ENCODE measurements at places on chromosomes 2 and 18.
A peak's percentile ranks its signal among the peaks of the same experiment; 100 is the strongest.

DNA sequence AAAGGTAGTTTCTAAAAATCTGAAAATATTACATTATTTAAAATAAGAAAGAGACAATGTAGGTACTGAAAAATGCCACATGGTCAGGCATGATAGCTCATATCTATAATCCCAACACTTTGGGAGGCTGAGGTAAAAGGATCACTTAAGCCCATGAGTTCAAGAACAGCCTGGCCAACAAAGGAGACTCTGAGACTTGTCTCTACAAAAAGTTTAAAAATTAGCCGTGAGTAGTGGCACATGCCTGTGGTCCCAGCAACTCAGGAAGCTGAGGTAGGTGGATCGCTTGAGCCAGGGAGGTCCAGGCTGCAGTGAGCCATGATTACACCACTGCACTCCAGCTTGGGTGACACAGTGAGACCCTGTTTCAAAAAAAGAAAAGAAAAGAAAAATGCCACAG, 21.8 kb downstream of the ATAD2B start:
- DNase-seq = no peak

GRCh38 chr2:109428281-109428680, 185.5 kb downstream of the SEPTIN10 start:
- no peak for DNase-seq

- no peak for DNase-seq
Observed at GRCh38 chr2:100556746-100557145, 6.0 kb upstream of the PDCL3 start.

DNA sequence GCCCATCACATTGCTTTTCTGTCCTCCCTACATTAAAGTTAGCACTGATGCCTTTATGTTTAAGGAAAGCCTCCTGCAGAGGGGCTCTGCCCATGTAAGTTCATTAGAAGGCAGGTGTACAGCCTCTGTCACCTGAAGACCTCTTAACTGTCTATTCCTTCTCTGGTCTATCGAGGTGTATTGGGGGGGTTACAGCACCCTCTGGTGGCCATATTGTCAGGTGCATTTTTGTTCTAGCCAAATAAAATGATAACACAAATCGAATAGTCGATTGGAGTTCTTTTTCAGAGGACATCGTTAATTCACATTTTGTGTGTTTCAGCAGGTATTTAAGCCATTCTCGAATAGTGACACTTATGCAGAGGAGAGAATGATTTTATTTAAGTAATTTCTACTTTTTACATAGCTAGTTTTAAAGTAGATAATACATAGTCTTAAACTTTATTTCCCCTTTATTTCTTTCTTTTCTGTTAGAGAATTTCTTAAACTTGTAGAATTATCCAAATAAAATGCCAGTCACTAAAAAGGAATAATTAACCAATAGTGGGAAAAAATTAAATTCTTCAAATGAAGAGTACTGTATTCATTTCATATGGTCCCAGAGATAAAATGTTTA, 136.8 kb downstream of the NEDD4L start:
- peak; percentile 34 for DNase-seq

DNA sequence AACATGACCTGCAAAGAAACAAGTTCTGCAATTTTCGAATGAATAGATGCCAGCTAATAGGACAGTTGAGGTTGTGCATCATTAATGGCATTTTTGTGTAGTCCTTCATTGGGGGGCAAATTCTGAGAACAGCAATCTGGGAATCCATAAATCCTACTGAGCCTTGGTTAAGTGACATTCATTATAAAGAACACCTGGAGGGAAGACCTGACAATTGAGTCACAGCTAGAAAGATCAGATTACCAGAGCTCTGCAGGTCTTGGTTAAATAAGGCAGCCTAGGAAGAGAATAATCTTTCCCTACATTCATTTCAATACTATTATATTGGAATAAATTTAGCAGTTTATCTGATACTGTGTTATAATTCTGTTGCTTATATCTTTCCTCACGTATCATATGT, 14.3 kb downstream of the KCNH7 start:
- DNase-seq = peak; percentile 70

GRCh38 chr18:46372670-46373069, 268.5 kb downstream of the HAUS1 start:
- no peak for DNase-seq

- DNase-seq = no peak
Observed at GRCh38 chr18:14921547-14921946, 173.6 kb downstream of the ANKRD30B start.

GRCh38 chr2:48938231-48938630, 182.7 kb upstream of the LHCGR start:
- DNase-seq = no peak

GRCh38 chr18:75754433-75754832, 326.9 kb upstream of the SMIM21 start:
- DNase-seq = no peak

- DNase-seq = no peak
Observed at GRCh38 chr2:119680457-119681202, 1.6 kb downstream of the TMEM177 start.

DNA sequence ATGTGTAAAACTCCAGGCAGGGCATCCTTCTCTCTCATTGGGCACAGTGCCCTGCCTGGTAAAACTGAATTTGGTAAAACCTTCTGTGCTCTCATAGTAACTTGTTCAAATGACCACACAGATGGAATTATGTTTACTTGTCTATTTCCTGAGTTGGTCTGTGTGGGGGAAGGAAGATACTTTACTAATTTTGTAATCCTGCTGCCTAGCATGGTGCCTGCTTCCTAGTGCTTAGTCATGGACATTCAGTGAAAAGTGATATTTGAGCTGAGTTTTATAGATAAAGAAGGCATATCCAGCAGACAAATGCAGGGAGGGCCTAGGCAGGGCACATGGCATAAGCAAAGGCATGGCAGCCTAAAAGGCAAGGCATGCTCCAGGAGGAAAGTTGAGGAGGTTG, 199.4 kb downstream of the FSHR start:
- no peak for DNase-seq

GRCh38 chr2:157777427-157777826, 98.7 kb downstream of the ACVR1 start:
- peak; percentile 32 for DNase-seq

- peak; percentile 87 for DNase-seq
Observed at GRCh38 chr2:152718076-152718908, at the start of gene ARL6IP6. TSS of gene ARL6IP6 (plus strand) at chr2:152718620. CDS start at chr2:152718625, 5 bp downstream.

DNA sequence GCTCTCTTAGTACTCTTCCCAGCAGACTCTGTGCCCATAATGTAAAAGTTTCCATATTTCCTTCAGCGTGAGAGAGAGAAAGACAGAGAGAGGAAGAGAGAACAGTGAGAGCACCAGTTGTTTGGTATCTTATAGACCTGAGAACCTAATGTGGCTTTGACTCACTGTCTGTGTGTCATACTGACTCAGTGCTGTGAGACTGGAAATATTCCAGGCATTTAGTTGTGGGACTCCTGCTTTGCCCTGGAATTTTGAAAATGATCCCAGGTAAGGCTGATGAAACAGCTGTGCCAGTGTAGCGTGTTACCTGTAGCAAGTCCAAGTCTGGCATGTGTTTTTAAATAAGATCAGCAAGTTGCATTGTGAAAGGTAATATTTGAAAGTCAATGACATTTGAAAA, 87.9 kb upstream of the KCNH7 start:
- DNase-seq = no peak

DNA sequence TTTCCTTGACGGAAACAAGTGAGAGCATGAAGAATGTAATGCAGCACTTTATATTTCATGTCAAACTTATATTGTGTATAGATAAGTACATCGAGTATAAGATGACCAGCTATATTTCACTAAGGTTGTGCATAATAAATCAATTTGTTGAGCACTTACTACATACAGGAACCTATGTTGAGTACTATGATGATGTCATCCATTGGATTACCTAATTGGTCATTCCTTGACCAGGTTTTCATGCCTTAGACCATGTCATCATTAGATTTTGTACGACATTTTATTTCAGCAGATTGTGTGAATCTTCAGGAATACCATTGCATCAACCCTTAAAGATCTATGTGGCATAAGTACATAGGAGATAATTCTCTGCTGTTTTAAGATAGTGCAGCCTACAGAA, 119.7 kb downstream of the CPS1 start:
- no peak for DNase-seq

DNA sequence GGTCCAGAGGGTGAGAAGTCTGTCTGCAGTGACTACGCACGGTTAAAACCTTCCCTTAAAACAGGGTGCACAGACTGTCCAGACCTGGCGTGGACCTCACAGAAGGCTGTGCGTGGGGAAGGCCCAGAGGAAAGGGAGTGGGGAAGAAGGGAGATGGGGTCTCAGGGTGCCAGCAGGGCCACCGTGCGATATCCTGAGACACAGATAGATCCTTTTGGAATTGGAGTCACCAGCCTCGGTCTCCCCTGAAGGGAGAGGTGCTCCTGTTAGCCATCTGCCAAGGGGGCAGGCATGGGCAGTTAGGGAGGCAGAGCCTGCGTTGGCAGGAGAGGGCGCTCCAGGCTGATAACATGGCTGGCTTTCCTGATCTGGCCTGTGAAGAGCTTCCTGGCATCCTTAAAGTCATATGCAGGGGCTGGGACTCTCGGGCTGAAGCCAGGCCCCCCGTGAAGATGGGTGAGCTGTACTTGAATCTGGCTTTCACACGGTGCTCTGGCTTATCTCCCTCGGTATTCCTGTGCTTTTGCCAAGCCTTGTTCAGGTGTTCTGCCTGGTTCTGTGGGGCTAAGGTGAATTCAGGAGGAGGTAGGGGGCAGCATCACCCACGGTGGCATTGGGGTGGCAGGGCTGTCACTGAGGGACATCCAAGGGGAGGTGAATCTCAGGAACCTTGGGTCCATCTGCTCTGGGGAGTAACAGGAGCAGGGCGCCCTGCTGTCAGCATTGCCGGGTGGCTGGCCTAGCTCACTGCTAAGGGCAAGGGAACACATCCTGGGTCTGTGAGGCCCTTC, 107.2 kb upstream of the SMAD2 start:
- peak; percentile 11 for DNase-seq

GRCh38 chr2:73822276-73822675, 6.5 kb upstream of the STAMBP start:
- DNase-seq = no peak

- DNase-seq = no peak
Observed at GRCh38 chr2:181782660-181783059, 102.3 kb upstream of the NEUROD1 start.

- DNase-seq = no peak
Observed at GRCh38 chr2:122868646-122869275, 1113.3 kb downstream of the TSN start.

DNA sequence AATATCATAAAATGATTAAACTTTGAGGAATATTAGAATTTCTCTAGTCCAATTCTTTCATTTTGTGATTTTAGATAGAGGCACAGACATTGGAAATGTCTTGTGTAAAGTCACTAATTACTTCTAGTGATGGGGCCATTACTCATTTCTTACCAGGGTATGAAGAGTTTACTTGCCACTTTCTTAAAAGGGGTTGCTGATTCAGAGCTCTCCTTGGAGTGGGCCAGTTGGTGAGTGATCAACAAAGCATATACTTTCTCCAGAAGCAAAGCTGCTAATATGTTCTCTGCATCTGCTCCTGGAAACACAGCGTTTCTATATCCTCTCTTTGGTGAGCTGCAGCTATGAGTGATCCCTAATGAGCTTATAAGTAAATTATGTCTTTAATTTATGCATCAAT, 408.9 kb upstream of the LRATD1 start:
- no peak for DNase-seq

GRCh38 chr18:27202741-27203140, 17.6 kb upstream of the CHST9 start:
- peak; percentile 19 for DNase-seq

- DNase-seq = no peak
Observed at GRCh38 chr2:19299032-19299431, 59.4 kb downstream of the OSR1 start.

DNA sequence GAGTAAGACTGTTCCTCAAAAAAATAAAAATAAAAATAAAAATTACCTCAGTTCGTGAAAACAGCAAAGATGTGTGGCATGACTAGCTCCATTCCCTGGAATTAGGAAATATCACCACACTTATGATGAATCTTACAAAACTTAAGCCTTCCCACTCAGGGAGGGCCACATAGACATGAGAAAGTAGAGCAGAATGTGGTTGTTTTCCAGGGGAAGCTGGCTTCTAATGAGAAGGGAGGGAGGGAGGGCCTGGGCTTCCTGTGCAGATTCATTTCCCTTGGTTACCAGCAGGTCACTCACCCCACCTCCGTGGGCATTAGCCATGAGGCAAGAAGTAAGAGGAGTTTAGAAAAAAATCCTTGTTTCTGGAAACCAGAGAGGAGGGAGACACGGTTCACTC, 95.9 kb upstream of the RMDN2 start:
- no peak for DNase-seq

GRCh38 chr2:23589220-23589647, 204.3 kb downstream of the KLHL29 start:
- DNase-seq = no peak

DNA sequence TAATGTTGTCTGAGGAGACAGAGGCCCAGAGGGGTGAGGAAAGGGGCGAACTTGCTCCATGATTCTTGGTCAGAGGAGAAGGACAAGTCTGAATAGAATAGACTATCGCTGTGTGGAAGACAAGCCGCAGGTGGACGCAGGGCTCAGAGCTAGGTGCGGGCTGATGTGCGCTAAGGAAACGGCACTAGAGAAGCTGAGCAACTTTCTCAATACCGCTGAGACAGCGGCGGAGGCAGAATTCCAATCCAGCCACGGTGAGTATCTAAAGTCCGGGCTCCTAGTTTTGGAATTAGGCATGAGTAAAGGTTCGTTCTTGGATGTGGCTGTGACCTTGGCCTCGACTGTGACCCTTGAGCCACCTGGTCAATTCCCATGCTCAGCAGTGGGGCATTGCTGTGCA, 47.8 kb downstream of the CAPN13 start:
- DNase-seq = no peak

- DNase-seq = peak; percentile 49
Observed at GRCh38 chr2:21118302-21118920, 5.4 kb upstream of the TDRD15 start.

DNA sequence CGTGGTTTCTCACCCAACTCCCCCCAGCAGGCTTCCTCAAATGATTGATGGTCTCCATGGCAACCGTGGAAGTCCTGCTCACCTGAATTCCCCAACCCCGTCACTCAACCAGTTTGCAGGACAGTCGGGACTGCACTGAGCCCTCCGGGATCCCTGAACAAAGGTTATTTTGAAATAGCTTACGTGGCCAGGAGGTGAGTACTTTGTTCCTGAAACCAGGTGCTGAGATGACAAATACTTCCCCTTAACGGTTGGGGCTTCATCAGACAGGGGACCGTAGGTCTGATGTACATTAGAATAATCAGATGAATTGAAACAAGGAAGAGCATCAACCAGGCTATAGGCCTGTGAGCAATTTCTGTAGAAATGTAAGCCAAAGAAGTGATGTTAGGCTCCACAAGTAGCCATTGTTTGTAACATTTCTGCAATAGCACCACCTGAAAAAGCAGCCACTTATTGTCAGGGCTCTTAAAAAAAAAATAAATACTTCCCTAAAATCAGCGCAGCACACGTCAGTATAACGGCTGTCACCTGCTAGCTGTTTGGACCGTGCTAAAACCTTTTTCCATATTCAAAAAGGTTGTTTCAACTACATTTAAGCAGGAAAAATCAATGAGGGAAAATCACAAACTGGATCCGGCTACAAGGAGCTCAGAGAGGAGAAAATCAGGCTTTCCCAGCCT, 206.4 kb upstream of the ID2 start:
- DNase-seq = peak; percentile 64

Data from NCI-H1105 treated with DMSO at 0.1 percent for 48 hours (cell line).